Colonic mucosa (tissue), 4 donors: ENCODE measurements at places on chromosomes 5 and 9. TPM values are rescaled to one million over a fixed set of nuclear protein-coding genes. Genes with fewer than 3 reads are reported as not detected.

Gene SLC35D2
- total RNA-seq: 57.8 TPM

Gene PCDHA6
- total RNA-seq: 0.11 TPM

Gene RUSC2
- total RNA-seq: 8.6 TPM

Gene HAPLN1
- 5.9 TPM for total RNA-seq

Gene CFAP77
- not detected for total RNA-seq

Gene FGF10
- total RNA-seq: 0.27 TPM

Gene PRKACG
- not detected for total RNA-seq

Gene TMEM267
- total RNA-seq: 11.8 TPM

Gene THOC3
- total RNA-seq: 140 TPM

Gene N4BP3
- 3.3 TPM for total RNA-seq

Gene PDZD2
- 2.3 TPM for total RNA-seq

Gene PTPN3
- 26.7 TPM for total RNA-seq

Gene AMBP
- total RNA-seq: 1.5 TPM

Gene POC5
- total RNA-seq: 8.8 TPM

Gene KIAA1958
- total RNA-seq: 9.0 TPM

Gene DRD1
- total RNA-seq: not detected

Gene WDR5
- total RNA-seq: 22.6 TPM

Gene SPINK7
- not detected for total RNA-seq

Gene FCN2
- not detected for total RNA-seq

Gene OR1J2
- total RNA-seq: not detected

Gene DNAH5
- total RNA-seq: 0.05 TPM

Gene ZDHHC11
- 2.9 TPM for total RNA-seq

Gene PAEP
- total RNA-seq: not detected

Gene CCL21
- total RNA-seq: 27.3 TPM

Gene BTNL3
- total RNA-seq: 71.1 TPM

Gene NTRK2
- 2.3 TPM for total RNA-seq

Gene TRIM36
- 26.9 TPM for total RNA-seq

Gene CCL27
- total RNA-seq: not detected

Gene ANKRD34B
- not detected for total RNA-seq

Gene SELENOP
- total RNA-seq: 687 TPM

Gene NDOR1
- total RNA-seq: 11.7 TPM

Gene P4HA2
- total RNA-seq: 79.6 TPM

Gene EXD3
- total RNA-seq: 36.4 TPM

Gene ALDH1A1
- total RNA-seq: 102 TPM
